ENCODE measurements at places on chromosomes 2 and 18. TPM values are rescaled to one million over a fixed set of nuclear protein-coding genes. Genes with fewer than 3 reads are reported as not detected.

DNA sequence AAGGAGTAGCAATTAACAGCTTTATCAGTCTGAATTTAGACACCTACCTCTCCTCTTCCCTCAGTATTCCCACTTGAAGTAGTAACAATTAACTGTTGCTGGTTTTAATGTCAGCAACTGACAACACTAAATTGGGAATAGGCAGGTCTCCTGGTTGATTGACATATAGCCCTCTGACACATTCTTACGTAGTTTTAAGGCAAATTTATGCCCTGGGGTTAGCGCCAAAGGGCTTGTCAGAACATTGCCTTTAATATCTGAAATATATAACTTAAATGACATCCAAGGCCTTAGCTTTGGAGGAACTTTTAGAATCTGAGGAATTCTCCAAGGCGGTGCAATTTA is 7.4 kb downstream of the ASXL3 start:
- DNase-seq, result no peak

- no peak for DNase-seq
Observed at GRCh38 chr2:222424729-222425671, 657 bp downstream of the SGPP2 start.

- no peak for DNase-seq
Observed at GRCh38 chr2:240896394-240896793, 438 bp upstream of the MAB21L4 start.

- no peak for DNase-seq
Observed at GRCh38 chr2:54809819-54810218, 86.4 kb downstream of the EML6 start.

GRCh38 chr18:7953095-7953958 is 386.2 kb downstream of the PTPRM start:
- no peak for DNase-seq

- DNase-seq, result no peak
Observed at GRCh38 chr2:235048549-235048948, 96.7 kb downstream of the SH3BP4 start.

- DNase-seq, result no peak
Observed at GRCh38 chr2:109387221-109387735, 226.5 kb downstream of the SEPTIN10 start.

The PDCD1 gene
- total RNA-seq, result 0.08 TPM

The LRRTM4 gene
- not detected for total RNA-seq

The ARHGEF33 gene
- 0.05 TPM for total RNA-seq

The DSG4 gene
- not detected for total RNA-seq

The C2orf92 gene
- 1.3 TPM for total RNA-seq
